ENCODE measurements at places on chromosomes 3 and 15.

GRCh38 chr3:4643904-4644547 is 150.9 kb downstream of the ITPR1 start:
- no peak for DNase-seq

DNA sequence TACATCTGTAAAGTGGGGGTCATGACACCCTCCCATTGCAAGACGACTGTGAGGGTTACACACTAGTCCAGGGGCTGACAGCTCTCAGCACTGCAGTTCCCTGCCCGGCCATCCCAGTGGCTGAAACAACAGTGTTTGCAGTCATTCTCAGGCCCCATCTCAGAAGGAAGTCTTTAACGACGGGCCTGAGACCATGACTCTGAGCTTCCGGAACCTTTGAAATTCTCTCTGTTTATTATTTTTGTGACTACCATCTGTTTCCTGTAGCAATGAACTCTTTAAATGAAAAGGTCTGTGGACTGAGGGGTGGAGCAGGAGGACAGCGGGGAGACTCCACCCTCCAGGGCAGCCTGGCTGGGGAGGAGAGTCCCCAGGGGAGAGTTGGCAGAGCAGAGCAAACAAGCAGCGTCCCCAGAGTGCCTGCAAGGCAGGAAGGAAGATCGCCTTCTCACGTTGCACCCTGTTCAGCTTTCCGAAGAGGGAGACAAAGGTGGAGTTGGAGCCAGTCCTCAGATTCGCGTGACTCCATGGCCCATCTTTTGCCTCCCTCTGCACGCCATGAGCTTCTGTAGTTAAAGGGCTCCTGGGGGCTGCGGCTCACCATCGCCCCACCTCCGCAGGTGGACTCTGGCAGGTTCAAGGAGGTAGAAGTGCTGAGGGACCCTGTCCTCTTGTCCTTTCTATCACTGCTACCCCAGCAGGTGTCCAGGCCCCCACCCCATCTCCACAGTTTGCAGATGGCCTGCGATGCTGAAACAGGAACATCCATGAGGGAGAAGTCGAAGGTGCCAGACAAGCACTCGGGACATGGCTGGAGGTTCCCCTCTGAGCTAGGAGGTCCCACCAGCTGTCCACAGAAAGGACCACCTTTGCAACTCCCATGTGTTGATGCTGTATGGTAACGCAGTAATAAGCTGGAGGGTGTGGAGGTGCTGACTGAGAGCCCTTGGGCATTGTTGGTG is 525.8 kb upstream of the PROK2 start:
- peak; percentile 82 for DNase-seq

DNA sequence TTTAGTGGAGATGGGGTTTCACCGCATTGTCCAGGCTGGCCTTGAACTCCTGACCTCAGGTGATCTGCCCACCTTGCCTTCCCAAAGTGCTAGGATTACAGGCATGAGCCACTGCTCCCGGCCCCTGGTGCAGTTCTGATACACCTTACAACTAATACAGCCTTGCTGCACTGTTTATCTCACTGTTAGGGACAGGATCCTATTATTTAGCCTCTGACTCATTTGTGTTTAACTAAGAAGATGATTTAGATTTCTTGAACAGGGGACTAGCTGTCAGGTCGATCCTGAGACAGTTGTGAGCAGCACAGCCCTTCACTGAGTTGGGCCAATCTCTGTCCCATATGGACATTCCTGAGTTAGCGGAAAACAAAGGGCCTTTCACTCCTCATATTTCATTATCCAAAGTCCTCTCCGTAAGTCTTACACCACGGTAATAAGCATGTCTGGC is 19.2 kb downstream of the GYG1 start:
- DNase-seq = peak; percentile 24

- no peak for DNase-seq
Measured at GRCh38 chr15:38325648-38325990, 73.0 kb downstream of the SPRED1 start.

GRCh38 chr15:74312445-74313007 is 54.9 kb downstream of the CYP11A1 start:
- DNase-seq = no peak

DNA sequence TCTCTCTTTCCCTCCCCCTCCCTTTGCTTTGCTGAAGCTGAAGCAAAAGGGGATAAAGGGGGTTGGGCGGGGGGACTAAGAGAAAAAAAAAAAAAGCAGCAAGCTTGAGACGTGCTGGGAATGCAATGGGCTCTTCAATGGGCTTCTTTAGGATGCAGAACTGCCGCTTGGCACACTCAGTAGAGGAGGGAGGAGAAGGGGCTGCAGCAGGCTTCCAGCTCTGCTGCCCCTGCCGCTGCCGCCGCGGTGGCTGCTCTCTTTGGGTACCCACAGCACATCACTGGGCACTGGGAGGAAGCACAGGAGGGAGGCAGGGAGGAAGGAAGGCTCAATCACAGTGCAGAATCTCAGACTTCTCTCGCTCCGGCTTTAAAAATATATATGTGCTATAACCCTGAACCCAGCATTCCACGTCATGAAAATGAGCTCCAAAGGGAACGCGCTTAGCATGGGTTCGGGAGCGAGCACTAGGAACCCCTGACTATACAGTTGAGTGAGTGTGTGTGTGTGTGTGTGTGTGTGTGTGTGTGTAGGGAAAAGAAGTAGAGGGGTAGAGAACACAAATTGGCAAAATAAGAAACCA is 3.5 kb downstream of the SLITRK3 start:
- DNase-seq = no peak
